ENCODE measurements at places on chromosomes 2 and 18.
A peak's percentile ranks its signal among the peaks of the same experiment; 100 is the strongest.

- no peak for DNase-seq
Observed at GRCh38 chr18:7923105-7923504, 356.0 kb downstream of the PTPRM start.

DNA sequence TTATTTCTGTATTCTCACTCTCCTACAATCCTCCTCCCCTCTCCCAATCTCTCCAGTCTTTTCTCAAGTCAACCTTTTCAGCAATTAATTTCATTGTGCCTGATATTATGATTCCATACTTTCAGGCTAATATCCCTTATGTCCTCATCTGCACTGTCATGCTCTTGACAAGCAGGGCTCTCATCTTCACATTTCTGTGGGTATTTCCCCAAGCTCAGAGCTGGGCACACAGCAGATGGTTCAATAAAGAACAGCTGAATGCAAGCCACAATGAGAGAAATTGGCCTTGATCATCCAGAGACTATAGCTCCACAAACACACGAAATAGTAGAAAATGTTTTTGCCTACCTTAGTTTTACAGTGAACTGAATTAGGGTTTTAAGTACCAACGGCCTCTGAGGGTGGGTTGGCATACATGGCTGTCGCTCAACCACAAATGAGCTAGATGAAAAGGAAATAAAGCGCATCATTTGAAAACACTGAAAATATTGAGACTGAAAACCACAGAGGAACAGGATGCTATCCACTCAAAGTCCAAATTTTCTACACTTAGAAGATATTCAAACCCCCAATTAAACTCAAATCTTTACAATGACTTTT, 47.5 kb upstream of the STAT1 start:
- no peak for DNase-seq

GRCh38 chr2:17387591-17387990, 130.6 kb downstream of the RAD51AP2 start:
- DNase-seq = no peak

GRCh38 chr2:71212336-71212735, 14.6 kb downstream of the PAIP2B start:
- no peak for DNase-seq

- DNase-seq = peak; percentile 10
Observed at GRCh38 chr2:24986372-24986771, 14.6 kb upstream of the DNAJC27 start.

GRCh38 chr2:217294818-217295217, 435.0 kb upstream of the TNP1 start:
- no peak for DNase-seq

DNA sequence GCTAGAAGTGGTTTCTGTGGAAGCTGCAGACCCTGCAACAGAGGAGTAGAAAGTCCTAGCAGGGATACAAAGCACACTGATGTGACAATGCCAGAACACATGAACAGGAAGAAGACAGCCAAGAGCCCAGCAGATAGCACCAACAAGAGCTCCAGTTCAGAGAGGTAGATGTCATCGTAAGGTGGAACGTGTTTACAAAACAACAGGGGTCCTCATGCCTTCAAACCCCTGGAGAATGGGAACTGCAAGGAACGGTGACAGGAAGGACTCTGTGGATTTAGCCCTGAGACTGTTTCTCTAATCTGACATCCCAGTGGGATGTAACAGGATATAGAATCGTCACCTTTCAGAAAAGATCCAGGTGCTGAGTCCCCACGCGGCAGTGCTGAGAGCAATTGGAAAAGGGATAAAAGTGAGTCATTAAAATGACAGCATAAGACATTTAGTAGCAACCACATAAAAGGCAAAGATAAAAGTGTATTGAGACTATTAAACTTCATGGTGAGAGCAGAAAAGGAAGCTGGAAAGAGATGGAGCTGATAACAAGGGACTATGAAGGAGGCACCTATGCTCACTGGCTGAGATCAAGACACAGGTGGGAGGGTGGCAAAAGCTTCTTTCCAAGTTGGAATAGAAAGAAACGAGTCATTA, 195.2 kb downstream of the FBXO15 start:
- DNase-seq = no peak

DNA sequence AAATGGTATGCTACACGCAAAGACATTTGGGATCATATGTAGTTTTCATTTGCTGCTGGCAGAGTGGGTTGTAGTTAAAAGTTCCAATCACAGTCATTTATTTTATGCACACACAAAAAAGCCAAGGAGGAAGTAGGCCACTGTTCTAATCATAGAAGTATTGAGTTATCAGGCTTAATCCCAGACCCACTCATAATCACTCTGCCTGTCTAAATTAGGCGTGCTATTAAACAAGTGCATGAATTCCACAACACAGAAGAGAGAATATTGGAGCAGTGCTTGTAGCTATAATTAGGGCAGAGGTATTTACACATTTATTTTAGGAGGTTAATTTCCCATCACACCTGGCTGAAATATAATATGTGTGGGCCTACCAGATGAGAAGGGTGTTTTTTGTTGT, 65.7 kb upstream of the FIGN start:
- no peak for DNase-seq

- DNase-seq = peak; percentile 96
Observed at GRCh38 chr2:182077448-182078142, 91.9 kb downstream of the PPP1R1C start.

- DNase-seq = no peak
Observed at GRCh38 chr2:23211987-23212583, 172.9 kb upstream of the KLHL29 start.

DNA sequence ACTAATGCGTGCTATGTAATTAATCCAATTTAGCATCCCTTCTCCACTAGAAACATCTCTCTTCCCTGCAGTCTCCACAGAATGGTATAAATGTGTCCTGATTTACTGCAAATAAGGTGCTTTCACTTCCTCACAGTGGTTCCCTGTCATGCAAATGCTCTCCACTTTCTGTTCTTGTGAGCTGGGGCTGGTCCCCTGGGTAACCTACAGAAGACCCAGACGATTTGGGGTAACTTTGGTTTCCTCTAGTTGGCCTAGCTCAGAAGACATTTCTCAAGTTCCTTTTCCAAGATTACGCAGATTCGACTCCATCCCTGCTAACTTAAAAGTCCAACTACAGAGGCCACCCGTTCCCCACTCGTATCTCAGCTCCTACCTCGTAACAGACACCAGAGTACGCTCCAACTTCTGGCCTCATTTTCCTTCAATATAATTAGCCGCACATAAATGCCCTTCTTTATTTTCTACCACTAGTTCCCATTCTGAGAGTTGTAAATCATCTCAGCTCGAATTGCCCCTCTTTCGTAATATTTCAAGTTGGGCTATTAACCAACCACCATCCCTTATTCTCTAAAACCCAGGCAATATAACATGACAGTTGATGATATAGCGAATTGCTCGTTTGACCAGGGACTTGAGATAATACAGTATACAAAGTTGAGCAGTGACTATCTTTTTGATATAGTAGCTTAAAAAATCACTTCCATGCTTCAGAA, 28.8 kb upstream of the NEDD4L start:
- DNase-seq = no peak

DNA sequence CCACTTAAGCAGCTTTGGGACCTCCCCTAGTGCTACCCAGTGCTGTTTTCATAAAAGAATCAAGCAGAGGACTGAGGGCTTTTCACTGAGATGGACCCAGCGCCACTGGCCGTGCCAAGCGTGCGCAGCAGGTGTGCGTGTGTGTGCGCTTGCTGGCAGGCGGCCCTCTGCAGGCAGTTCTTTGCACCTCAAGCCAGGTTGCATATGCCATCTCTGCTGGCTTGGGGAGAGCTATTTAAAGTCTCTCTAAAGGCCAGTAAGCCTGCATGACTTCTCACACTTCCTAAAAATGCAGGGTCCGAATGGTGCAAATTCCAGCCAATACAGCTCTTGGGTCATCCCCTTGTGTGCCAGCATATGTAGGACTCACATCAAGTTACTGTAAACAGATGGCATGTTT, 255.5 kb downstream of the RNF152 start:
- DNase-seq = no peak

DNA sequence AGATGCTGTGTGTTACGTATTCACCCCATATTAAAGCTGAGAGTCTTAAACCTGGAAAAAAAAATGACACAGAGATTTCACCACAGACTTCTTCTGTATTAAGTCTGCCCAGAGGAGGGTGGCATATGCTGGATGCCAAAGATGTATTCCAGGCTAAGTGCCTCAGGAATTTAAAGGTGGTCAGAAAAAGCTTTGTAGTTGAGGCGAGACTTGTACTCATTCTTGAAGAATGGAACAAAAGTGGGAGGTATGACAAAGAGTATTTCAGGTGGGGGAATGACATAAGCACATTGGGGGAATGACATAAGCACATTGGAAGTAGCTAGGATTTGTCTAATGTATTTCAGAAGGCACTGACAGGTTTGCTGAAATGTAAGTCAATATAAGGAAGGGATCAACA, 98.6 kb downstream of the BABAM2 start:
- DNase-seq = no peak

DNA sequence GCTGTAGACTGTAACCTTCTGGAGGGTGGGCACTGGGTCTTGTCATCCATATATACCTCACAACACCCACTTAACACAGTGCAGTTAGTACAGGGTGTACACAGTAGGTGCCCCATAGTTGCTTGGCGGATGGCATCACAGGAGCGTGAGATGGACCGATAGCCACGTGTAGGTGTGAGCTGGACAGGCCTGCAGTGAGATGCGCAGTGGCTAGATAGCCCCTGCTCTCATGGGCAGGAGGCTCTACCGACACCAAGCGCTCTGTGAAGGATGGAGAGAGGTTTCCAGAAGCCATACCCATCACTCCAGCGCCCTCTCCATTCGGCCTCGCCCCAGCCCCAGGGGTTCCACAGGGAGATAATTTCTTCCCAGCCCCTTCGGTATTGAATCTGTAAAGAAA, 49.5 kb downstream of the CAPN13 start:
- DNase-seq = no peak

- peak; percentile 13 for DNase-seq
Observed at GRCh38 chr2:123953846-123954245, 71.2 kb upstream of the CNTNAP5 start.

- DNase-seq = no peak
Observed at GRCh38 chr2:168439536-168439935, 16.5 kb upstream of the CERS6 start.

DNA sequence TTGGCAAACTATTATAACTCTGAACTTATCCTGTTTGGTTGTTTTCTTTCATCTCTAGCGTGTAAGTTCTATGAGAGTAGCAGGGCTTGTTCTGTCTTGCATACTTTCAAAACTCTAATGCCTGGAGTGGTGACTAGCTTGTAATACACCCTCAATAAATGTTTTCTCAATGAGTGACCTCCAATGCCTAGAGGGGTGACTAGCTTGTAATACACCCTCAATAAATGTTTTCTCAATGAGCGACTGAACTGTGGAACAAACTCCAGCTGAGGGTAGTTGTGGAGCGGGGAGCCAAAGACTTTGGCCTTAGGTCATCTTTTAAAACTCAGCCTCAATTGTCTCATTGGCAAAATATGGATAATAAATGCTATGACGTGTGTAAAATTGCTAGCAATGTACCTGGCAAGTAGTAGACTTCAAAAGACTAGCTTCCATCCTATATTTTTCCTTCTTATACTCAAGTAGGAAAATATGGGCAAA, 1.8 kb downstream of the GPD2 start:
- no peak for DNase-seq

GRCh38 chr2:31504311-31504710, 76.4 kb downstream of the SRD5A2 start:
- no peak for DNase-seq

- DNase-seq = no peak
Observed at GRCh38 chr2:24429197-24430074, 61.6 kb upstream of the NCOA1 start.

GRCh38 chr2:69214898-69215297, 172.1 kb downstream of the GFPT1 start:
- no peak for DNase-seq

GRCh38 chr18:74508366-74508765, 12.2 kb downstream of the CNDP2 start:
- no peak for DNase-seq

- no peak for DNase-seq
Observed at GRCh38 chr2:84938194-84938879, 32.6 kb upstream of the KCMF1 start.

DNA sequence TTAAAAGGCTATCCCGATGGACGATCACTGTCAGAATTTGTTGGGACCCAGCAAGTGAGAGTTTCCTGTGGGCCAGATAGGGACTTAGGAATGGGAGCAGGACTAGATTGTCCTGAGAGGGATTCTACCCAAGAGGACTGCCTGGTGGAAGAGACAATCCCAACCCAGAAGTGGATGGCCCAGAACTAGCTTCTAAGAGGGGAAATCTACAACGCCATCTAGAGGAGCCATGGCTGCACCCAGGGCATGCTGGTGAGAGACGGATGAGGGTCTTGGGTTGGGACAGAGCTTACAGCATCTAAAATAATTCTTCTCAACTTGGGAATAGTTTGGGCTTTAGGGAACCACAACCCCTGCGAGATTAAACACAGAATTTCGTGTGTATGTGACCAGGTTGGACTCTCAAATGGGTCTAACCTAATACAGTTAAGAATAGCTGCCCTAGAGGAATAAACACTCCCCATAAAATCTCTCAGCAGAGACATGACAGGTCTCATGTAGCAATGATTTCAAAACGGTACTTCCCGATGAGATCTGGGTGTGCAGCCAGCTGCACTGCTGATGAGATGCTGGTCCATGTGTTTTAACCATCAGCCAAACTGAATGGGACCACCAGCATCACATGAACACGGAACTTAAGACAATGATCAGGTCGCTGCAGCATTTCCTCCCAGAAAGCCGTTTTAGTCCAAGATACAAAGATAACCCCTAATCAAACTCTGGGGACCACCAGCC, 50.8 kb downstream of the CCBE1 start:
- DNase-seq = no peak

DNA sequence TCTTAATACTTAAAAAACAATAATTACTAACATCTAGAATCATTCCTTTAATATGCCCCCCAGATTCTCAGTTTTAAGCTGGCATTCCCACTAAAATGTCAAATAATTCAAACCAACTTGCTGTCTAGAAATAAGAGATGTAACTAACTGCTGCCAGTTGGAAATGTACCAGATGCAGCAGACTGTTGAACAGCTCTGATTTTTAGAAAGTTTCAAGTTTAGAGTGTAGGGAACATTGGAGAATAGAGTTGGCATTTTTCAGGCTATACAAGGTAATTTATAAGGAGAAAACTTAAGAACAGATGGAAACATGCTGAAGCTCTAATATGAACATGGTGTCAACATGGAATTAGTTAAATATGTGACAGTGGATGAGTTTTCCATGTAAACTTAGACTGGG, 101.4 kb downstream of the PTRHD1 start:
- no peak for DNase-seq

- DNase-seq = no peak
Observed at GRCh38 chr2:109148991-109149645, 20.1 kb downstream of the SH3RF3 start.

GRCh38 chr2:123648016-123648415, 377.1 kb upstream of the CNTNAP5 start:
- DNase-seq = no peak

- DNase-seq = no peak
Observed at GRCh38 chr18:60804415-60804814, 431.8 kb upstream of the MC4R start.

GRCh38 chr2:100142393-100142792, at the start of gene AFF3:
Gene AFF3, minus strand, starts transcription at chr2:100142590. Its CDS starts 38,136 bp downstream, at chr2:100104454.
- DNase-seq = no peak

GRCh38 chr2:182377467-182377866, 49.4 kb downstream of the PDE1A start:
- DNase-seq = no peak
